Right lung (tissue), 10 donors: ENCODE measurements at places on chromosomes 11 and 22.

GRCh38 chr22:44667829-44668189 is 34.2 kb upstream of the PRR5 start:
- DNase-seq: no peak

- no peak for DNase-seq
Observed at GRCh38 chr11:60868682-60869450, 1.5 kb downstream of the ZP1 start.

DNA sequence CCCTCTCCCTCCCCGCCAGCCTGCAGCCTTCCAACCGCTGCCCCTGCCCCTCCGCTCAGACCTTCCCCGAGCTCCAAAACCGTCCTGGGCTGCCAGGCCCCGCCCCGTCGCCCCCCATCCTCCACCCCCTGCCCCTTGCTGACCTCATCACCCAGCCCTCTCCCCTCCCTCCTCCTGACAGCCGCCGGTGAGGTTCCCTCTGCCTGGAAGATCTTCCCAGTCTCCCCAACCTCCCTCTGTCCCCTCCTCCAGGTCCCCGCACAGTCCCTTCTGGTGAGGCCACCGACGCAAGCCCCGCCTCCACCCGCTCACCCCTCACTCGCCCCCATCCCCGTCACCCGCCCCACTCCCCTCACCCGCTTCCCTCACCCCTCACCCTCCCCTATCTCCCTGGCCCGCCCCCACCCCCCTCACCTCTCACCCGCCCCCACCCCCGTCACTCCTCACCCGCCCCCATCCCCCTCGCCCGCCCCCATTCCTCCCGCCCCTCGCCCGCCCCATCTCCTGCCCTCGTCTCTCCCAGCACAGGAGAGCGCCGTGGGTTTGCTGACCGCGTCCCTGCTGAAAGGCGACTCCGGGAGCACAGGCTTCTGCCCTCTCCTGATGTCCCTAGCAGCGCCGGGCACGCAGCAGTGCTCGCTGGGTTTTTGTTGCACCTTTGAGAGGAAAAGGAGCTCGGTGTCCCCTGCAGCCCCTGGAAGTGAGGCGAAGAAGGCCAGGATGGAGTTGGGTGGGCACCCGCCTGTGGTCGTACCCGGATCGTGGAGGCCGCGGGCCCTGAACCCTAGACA is 16.4 kb upstream of the UPK3A start:
- DNase-seq: no peak

GRCh38 chr11:31725176-31725575 is 85.9 kb downstream of the PAX6 start:
- no peak for DNase-seq

DNA sequence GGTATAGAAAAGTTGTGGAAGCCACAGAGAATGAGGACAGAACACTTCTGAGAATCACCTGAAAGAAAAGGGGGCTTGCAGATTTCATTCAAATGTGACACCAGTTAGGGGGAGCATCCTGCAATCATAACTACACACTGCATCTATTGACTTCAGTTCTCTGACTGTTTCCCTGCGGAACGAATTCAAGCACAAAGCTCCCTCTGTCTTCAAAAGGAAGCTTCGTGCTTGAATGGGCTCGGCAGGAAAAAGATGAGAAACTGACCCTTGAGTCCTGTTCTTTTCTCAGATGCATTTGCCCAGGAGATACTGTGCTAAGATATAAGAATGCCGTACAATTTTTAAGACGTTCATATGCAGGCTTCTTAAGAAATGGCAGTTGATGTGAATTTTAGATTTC is 2000.4 kb upstream of the RAG2 start:
- DNase-seq: no peak

- DNase-seq: no peak
Observed at GRCh38 chr22:43411040-43411868, 560 bp upstream of the MPPED1 start.

- DNase-seq: no peak
Observed at GRCh38 chr11:1001617-1002405, 34.7 kb downstream of the MUC6 start.
